ENCODE measurements at places on chromosomes 7 and 10.

GRCh38 chr10:70664702-70665195 lies 7.6 kb upstream of the ADAMTS14 start:
- DNase-seq = no peak

DNA sequence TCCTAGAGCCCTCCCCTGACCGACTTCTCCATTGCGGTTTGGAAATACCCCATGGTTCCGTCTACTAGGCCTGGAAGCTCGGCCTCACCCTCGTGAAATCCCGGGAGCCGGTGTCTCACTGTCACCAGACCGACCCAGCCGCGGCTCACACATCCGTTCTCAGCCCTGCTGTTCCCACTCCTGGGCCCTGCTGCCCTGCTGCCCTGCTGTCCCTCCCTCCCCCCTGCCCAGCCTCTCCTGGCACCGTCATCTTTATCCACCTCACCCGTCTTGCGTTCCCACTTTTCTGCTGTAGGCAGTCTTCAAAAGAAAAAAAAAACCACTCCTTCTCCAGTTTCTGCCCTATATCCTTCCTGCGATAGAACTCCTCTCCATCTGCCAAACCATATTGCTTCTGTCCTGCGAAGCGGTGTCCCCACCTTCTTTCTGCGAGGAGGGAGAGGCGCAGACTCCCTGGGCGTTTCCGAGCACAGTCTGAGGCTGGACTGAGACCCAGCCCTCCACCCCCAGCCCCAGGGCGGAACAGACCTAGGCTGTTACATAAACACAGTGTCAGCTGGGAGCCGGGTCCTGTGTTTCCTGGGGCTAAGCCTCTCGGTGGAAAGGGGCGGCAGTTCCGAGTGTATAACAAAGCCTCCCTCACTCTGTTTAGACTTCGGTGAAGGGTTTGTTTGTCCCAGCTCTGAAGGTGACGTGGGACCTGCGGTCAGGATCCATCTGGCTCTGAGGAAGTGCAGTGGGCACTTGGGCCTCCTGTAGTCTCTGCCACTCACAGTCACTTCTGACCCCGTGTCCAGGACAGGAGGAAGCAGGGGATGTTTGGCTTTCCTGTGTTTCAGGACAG lies 2.8 kb downstream of the AGAP3 start:
- DNase-seq = no peak

- DNase-seq = no peak
Observed at GRCh38 chr10:113108194-113108835, 158.3 kb downstream of the TCF7L2 start.

DNA sequence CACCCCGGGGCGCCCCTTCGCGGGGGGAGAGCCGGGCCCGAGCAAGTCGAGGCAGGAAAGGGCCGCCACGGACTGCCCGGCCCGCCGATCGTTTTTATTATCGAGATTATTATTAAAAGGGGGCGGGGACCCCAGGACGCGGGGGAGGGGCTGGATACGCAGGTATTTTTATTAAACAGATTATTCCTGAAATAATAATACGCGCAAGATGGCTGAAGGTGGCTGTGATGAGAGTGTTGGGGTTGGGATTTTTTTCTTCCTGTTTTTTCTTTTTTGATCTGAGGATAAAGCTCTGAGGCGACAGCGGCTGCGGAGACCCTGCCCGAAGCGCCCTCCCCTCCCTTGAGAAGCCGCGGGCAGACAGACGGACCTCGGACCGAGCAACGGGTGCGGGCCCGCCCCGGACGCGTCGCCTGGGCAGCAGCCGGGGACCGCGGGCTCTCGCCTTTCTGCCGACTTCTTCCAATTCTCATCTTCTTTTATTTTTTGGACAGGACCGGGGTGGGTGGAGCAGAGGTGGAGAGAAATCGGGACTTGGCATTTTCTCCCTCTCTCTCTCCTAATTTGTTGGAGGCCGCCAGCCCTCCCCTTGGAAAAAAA lies 1.4 kb upstream of the TRIM8 start:
- peak; percentile 42 for DNase-seq

DNA sequence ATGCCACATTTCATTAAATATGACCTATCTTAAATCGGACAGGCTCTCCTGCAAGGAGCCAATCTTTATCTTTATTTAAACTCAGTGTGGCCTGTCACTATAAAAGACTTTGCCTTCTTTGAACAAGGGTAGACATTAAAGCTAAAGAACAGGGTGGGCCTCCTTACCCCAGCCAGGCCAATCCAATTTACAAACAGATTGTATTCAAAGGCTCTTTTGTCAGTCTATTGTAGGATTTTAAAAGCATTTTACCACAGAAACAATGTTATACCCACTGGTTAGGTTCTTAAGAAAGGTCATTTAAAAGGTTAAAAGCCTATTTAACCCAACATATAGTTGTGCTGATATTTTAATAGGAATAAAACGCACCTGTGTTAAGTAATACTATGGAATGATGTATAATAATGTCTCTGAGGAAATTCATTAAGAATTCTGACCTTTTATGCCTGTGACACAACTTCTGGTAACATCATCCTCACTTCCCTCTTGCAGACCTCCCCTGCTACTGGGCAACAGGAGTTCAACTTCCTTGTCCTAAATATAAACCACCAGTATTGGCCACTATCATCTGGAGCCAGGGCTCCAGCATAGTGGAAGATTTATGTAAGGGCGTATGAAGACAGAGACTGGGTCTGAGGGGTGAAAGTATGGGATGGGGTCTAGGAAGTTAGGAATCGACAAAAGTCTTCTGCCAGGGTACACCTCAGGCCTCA lies 32.5 kb downstream of the MTERF1 start:
- DNase-seq = no peak

DNA sequence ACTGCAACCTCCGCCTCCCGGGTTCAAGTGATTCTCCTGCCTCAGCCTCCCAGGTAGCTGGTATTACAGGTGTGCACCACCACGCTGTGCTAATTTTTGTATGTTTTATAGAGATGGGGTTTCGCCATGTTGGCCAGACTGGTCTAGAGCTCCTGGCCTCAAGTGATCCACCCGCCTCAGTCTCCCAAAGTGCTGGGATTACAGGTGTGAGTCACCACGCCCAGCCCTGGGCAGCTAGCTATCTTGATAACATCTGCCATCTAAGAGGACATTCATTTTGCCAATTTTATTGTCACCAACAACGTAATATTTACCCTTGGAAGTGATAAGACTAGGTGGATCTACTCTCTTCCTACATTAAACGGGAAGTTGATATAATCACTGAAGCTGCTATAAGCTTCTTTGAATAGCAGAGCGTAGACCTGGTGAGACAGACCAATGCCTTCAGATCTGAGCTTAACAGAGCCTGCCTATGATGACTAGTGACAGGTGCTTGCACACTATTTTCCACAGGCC lies 39.7 kb upstream of the SLC35B4 start:
- DNase-seq = no peak

DNA sequence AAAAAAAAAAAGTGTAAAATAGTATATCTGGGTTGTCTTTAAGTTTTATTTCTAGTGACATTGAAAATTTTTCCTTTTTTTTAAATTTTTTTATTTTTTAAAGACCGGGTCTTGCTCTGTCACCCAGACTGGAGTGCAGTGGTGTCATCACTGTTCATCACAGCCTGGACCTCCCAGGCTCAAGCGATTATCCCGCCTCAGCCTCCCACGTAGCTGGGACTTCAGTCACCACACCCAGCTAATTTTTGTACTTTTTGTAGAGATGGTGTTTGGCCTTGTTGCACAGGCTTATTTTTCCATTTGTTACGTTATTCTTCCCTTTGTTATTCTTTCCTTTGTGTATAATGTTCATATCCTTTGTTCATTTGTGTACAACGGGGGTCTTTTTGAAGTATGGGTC lies 30.1 kb downstream of the TSPAN14 start:
- DNase-seq = no peak

DNA sequence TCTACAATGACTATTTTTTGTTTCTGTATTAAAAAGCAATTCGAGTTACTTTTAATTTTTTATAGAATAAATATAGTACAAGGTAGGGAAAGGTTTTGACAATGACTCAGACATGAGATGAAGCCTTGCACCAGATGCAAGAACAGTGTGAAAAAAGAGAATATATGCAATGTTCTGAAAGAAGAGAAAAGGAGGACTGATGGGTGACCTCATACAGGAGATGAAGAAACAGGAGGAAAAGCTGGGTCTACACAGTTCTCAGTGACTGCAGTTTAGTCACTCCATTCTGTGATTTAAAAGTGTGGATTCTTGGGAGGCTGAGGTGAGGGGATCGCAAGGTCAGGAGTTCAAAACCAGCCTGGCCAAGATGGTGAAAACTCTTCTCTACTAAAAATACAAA lies 38.3 kb upstream of the YAE1 start:
- no peak for DNase-seq

- DNase-seq = no peak
Observed at GRCh38 chr10:129659508-129660268, 192.6 kb downstream of the MGMT start.

- no peak for DNase-seq
Observed at GRCh38 chr10:18984531-18984930, 64.1 kb upstream of the MALRD1 start.

GRCh38 chr10:3255616-3256015 lies 83.0 kb upstream of the PITRM1 start:
- DNase-seq = no peak

DNA sequence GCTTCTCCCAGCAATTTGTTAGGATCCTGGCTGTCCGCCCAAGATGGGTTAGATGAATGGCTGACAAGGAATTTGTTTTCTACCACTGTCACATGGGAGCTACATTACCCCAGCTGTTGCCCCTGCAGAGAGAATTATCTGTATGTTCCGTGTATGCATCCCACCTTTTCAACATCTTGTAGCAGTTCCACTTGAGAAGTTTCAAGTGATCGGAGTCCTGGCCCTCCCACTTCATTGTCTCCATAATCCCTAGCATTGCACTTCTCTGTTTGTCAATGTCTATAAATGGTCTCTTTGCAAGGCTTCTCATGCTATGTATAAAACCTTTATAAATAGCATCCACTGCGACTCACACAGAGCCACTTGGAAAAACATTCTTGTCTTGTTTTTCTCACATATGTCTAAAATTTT lies 972.5 kb downstream of the CNTNAP2 start:
- no peak for DNase-seq

GRCh38 chr7:3958109-3958483 lies 657.0 kb downstream of the SDK1 start:
- no peak for DNase-seq

DNA sequence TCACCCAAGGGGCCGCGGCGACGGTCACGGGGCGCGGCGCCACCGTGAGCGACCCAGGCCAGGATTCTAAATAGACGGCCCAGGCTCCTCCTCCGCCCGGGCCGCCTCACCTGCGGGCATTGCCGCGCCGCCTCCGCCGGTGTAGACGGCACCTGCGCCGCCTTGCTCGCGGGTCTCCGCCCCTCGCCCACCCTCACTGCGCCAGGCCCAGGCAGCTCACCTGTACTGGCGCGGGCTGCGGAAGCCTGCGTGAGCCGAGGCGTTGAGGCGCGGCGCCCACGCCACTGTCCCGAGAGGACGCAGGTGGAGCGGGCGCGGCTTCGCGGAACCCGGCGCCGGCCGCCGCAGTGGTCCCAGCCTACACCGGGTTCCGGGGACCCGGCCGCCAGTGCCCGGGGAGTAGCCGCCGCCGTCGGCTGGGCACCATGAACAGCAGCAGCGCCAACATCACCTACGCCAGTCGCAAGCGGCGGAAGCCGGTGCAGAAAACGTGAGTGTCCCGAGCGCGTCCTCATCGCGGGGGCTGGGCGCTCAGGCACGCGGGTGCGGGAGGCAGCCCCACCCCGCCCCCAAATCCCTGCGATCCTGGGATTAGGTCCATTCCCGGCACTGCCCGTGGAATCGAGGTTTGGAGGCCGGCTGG lies 509 bp downstream of the AHR start:
- peak; percentile 36 for DNase-seq

DNA sequence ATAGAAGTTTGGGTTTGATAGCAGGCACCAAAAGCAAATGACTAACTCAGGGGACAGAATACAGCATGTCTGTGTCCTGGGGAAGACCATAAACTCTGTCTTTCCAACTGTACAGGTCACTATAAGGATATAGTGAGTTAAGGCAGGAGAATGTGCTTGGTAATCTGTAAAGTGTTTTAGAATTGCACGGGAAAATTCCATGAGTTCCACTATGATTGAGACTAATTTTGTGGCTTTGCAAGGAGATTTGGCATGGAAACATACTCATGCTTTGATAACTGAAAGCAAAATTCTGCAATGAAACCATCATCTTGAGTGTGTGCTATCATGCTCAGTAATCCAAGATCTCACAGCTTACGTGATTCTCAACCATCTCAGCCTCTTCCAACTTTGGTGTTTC lies 152.6 kb downstream of the PKD1L1 start:
- no peak for DNase-seq

DNA sequence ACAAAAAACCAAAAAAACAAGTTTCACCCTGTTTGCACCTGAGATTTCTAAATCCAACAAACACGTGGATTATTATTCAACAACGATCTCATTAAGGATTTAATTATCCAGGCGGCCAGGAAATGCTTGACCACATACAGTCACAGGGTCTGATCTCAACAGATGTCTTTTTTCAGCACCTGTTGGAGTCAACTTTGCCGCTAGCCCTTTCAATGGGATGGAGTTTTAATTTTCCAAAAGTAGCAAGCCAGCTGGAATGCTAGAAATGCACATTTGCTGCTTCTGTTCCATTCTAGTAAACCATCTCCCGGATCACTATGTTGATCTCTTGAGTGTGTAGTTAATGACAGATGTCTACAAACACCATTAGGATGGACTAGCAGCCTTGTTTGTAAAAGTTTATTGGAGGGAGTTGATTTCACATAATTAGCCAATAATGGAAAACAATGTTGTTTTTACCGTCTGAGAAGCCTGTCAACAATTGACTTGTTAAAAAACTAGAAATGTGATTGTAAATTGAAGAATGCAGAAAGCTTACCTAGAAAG lies 64.2 kb upstream of the DKK1 start:
- DNase-seq = no peak

- DNase-seq = no peak
Observed at GRCh38 chr10:123859653-123860050, 32.0 kb downstream of the CPXM2 start.

DNA sequence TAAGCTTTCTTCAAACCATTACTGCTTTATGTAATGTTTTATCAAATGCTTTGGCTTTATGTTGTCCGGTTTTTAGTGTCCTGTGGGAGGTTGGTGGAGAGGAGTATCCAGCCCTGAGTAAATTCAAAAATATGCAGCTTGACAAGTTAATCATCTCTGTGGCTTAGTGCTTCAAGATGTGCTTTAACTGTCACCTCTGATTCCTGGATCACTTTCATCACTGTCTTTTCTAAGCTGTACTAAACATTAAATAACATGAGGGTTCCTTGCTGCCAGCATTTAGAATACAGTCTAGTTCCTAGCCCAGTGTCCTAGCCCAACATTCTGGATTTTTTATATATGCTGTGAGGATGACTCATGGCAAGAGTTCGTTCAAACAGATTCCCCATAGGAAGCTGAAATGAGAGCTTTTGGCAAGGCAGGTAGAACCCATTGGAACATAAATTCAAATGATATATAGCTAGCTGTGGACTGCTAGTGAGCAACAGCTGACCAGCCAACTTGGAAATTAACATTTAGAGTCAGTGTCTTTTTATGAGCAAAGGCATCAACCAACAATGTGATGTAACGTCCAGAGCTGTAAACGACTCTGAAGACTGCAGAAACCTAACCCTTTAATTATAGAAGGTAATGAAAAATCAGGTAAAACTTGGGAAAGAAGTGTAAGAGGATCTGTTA lies 80.6 kb upstream of the OIT3 start:
- DNase-seq = no peak

- DNase-seq = no peak
Observed at GRCh38 chr7:142249918-142250317, 7.9 kb downstream of the PRSS58 start.

GRCh38 chr7:44284881-44285541 lies 40.4 kb downstream of the CAMK2B start:
- DNase-seq = no peak

GRCh38 chr10:124473070-124473469 lies 11.4 kb downstream of the LHPP start:
- no peak for DNase-seq
